Neural progenitor cell (in vitro differentiated cells): ENCODE measurements at places on chromosomes 5 and 9. TPM values are rescaled to one million over a fixed set of nuclear protein-coding genes. Genes with fewer than 3 reads are reported as not detected.

DNA sequence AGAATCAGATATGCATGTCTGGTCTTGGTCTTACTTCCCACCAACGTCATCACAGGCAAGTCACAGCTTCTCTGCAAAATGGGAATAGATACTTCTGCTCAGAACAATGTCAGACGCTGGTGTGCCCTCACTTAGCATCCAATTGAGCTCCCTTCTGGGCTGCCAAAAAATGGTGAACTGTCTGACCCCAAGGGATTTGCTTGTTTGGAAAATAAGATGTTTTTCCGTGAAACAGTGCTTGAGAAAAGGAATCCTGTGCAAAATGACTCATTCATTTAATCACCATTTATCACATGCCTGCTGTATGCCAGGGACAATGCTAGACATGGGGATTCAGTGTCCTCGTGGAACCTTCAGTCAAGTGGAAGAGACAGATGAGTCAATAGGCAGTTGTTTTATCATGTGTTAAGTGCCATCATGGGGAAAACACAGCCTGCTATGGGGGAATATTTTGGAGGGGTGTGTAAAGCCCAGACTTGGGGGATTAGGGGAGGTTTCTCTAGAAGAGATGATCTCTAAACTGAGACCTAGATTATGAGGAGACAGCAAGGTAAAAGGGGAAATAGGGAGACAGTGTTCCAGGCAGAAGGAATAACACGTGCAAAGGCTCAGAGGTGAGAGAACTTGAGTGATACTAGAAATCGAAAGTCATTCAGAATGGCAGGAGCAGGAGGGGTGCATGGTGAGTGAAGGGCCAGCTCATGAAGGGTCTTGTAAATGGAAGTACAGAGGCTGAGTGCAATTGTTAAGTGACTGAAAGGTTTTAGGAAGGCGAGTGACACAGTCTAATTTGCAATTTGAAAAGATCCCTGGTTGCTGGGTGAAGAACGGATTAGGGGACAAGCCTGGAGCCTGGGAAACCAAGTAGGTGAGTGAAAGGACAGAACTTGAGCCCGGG, 3.9 kb downstream of the NIPAL4 start:
- peak; percentile 71 for DNase-seq

SLC22A4 gene
- 0.06 and 0.09 TPM in 2 replicates for total RNA-seq

DNA sequence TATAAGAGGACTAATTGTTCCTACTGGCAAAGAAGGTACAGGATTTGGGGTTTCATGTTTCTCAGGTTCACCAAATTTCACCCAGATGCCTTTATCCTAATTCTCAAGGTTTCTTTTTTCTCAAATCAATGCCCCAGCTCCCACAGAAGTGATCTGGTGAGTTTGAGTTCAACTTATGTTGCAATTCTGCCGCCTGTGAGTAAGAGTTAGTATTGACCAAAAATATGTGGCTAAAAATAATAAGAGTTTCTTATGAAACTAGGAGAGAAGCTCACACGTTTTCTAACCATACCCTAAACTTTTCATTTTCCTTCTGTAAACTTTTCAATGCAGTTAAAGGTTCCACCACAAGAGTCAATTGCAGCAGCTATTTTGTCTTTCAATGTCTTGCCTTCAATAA, 15.1 kb downstream of the SLCO6A1 start:
- no peak for DNase-seq

SOX30 gene
- total RNA-seq, result 0.06 and 0.17 TPM in 2 replicates

DNA sequence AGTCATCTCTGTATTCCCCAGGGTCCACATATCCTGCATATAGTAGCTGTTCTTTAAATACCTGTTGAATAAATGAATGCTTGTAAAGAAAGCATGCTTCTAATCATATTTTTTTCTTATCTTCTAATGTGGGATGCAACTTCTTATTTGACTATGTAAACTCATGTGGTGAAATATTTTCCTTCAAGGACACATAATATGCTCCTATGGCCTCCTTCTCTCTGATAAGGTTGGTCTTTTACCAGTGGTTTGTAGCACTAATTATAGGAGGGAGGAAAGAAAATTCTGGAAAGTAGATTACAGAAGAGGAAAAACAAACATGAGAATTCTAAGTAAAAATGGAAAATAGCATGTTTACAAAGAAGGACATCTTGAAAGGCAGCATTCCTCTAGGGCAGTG, 28.6 kb upstream of the C5orf63 start:
- no peak for DNase-seq

- peak; percentile 94 for DNase-seq
These were observed at the start of gene TBC1D13 for GRCh38 chr9:128786681-128787601. TSS of gene TBC1D13 (plus strand) at chr9:128787253. CDS start at chr9:128787354, 101 bp downstream.

C8G gene
- not detected in 2 replicates for total RNA-seq

NR2F1-AS1 gene
- total RNA-seq, result 8.3 and 9.3 TPM in 2 replicates

ZNF300 gene
- total RNA-seq, result 17.0 and 28.8 TPM in 2 replicates

- DNase-seq, result no peak
These were observed 421.5 kb upstream of the CDH10 start for GRCh38 chr5:25066239-25066638.

- no peak for DNase-seq
These were observed 5.2 kb downstream of the CFAP77 start for GRCh38 chr9:132415181-132415580.

SPOCK1 gene
- total RNA-seq, result 6.3 and 6.9 TPM in 2 replicates

DNA sequence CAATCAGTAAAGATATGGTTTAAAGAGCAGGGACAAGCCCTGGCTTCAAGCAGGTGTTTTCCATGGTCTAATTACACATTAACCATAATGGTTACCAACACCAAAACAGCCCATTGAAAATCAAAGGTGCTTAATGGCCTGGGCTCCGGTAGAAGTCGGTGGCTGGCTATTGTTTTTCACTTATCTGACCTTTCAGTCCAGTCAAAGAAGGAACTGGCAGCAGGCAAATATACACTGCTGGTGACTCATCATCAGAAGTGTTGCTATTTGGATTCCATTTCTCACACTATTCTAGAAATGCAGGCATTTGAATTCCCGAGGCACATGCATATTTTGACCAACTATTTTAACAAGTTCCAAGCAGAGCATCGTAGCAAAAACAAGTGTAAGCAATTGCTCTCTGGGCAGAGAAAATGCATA, 26.3 kb upstream of the GABRP start:
- no peak for DNase-seq

GRCh38 chr5:108259306-108259705, 122.6 kb downstream of the FBXL17 start:
- peak; percentile 10 for DNase-seq

- no peak for DNase-seq
These were observed 34.0 kb upstream of the FGF1 start for GRCh38 chr5:142719836-142720370.

GARIN3 gene
- total RNA-seq, result not detected in 2 replicates

IL9 gene
- total RNA-seq, result not detected in 2 replicates

DNA sequence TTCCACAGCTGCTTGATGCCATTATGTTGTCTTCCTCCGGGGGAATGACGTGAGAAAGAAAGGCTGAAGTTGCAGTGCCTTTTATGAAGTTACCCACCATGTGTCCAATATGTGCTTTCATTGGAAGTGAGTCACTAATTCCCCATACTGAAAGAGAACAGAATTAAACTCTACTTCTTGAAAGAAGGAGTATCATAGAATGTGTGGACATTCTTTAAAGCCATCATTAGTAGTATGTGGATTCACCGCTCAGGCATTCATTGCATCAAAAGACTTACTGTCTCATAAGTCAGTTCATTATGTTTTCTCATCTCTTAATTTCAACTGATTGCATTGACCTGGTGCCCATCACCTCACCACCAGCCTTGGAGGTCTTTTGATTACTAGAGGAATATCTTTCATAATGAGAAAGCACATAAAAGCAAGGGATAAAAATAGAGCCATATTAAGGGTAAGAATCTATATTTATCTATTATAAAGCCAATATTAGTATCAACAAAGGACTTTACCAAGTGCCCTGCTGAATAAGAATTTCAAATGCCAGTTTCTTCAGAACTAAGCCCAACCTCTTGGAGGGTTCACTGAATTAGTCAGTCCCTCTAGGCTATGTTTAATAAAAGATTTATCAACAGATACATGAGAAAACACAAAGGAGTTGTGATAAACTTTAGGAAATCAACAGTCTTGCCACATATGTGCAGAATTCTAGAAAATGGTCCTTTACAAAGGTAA, 516.1 kb downstream of the NTRK2 start:
- no peak for DNase-seq

DMRT3 gene
- total RNA-seq, result 0.41 and 0.90 TPM in 2 replicates

KIF24 gene
- 9.4 and 10.7 TPM in 2 replicates for total RNA-seq

AQP3 gene
- 0.45 and 0.90 TPM in 2 replicates for total RNA-seq

GRCh38 chr5:10932426-10932825, 171.4 kb upstream of the DAP start:
- DNase-seq, result no peak

DNA sequence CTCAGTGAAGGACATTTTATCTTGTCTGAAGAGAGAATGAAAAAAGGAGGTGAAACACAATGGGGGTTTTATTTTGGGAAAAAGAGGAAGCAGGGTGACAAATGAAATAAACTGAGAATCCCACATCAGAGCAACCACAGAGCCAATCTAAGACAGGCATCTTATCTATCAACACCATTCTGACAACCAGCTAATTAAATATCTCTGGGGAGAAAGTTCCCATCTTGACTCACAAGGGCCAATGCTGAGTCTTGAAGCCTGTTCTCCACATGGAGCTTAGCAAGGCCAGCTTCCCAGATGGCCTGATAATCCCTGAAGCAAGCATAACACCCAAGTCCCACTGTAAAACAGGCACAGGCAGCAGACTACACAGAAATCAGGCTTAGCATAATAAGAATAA, 30.4 kb downstream of the DPYSL3 start:
- DNase-seq, result peak; percentile 34

VCP gene
- total RNA-seq, result 238 and 309 TPM in 2 replicates

ZNG1A gene
- total RNA-seq, result 23.5 and 45.8 TPM in 2 replicates

DNA sequence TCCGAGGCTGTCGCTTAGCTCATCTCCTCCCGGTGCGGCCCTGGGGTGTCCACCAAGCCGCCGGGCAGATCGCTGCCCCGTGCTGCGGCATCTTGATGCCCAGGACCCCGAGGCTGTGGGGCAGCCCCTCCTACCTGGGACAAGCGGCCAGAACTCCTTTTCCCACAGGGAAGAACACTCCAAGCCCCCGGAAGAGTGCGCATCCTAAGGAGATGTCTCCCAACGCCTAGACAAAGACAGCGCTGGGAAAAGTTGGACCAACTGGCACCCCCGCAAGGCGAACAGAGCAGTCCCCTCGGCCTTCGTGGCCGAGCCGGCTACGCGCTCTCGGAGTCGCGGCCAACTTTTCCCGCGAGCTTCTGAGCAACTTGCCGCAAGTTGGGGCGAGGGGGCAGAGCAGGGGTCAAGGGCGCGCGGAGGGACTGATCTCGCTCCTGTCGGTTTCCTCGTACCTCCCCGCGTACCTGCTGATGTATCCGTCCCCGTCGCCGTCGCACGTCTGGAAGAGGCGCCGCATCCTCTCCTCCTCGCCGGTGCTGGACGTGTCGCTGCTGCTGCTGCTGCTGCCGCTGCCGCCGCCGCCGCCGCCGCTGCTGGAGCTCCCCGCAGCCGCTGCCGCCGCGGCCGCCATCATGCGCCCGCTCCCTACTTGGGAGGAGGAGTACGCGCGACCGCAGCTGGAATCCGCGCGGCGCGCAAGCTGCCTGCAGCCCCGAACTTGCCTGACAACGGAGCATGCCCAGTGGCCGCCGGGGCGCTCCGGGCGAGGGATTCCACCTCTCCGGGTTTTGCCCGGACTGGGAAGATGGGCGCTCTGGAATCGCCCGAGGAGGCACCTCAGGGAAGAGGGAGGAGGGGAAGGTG, at the start of gene MCC:
Gene MCC, minus strand, starts transcription at position 673 of the 864 bp plus-strand sequence.
- peak; percentile 93 for DNase-seq

DNA sequence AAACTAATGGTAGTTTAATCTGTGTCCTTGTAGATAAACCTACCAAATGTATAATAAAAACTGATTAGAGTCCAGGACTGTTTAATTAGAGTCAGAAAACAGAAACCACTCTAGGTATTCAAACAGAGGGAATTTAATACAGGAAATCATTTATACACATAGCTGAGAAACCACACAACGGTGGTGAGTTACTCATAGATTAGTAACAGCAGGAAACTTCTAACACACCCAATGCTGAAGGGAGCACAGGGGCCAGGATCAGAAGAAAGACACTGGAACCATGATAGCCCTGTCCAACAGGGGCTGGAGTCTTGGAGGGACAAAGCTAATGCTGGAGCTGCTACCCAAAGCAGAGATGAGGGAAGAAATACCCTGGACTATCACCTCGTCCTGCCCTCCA, 321.0 kb downstream of the ACTL7B start:
- no peak for DNase-seq

ATP6V1G1 gene
- total RNA-seq, result 157 and 253 TPM in 2 replicates
